Natural killer cell (primary cell): ENCODE measurements at places on chromosomes 7 and 10.
A peak's percentile ranks its signal among the peaks of the same experiment; 100 is the strongest.

DNA sequence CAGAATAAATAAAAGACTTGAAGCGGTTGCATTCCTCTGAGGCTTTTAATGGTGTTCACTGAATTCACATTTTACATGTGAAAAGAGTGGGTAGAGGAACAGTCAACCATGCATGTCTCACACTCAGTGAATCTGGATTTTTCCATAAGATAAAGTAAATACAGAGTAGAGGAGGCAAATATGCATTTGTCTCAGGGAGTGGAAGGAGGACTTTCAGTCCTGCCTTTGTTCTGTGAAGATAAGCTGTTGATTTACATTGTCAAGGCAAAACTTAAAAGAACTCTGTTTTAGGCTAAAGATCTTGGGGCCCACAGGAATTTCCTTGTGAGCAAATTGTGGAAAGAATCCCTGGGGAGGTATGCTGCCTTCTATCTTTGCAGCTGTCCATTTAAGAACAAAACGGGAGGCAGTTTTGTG is 825.3 kb upstream of the MBL2 start:
- DNase-seq: no peak

DNA sequence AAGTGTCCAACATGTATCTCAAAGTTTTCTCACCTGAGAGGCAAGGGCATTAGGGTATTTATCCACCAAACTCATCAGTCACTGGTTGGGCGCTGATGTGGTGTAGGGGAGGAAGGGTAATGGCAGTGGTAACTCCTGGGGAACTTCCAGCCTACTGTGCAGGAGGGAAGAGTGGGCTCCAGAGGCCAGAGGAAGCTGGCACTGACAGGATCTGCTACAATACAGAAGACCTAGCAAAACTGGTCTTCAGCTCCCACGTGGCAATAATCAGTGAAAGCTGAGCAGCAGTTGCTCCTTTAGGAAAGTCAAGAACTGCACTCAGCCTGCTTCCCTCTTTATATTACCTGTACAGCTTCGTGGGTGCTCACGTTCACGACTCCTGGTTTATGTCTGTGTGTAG is 17.2 kb upstream of the CAMK2G start:
- no peak for DNase-seq

GRCh38 chr7:1925349-1925748 is 255.3 kb downstream of the ELFN1 start:
- DNase-seq: no peak

DNA sequence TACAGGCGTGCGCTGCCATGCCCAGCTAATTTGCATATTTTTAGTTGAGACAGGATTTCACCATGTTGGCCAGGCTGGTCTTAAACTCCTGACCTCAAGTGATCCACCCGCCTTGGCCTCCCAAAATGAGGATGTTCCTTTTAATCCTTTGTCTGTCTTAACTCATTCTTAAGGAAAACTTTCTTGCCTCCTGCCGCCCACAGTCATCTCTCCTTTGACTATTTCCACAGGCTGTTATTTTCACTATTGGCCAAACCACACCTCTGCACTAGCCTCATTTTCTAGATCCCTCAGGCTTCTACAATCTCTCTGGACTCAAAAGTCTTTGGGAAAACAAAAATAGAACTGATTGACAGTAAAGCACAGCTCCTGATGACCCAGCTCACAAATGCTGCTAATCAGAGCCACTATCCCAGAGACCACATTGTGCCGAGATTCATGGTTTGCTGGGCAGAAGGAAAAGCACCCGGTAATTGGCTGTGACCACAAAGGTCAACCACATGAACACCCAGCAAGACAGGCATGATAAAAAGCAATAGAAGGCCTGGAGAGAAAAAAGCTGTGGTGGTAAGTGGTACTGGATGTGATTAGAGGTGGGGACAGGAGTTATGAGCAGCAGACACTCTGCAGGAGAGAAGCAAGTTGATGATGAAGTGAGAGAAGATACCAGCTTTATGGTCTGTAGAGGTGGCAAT is 44.1 kb upstream of the ZNRF2 start:
- DNase-seq: no peak

- no peak for DNase-seq
These were observed 16.6 kb downstream of the LANCL2 start for GRCh38 chr7:55381696-55382095.

DNA sequence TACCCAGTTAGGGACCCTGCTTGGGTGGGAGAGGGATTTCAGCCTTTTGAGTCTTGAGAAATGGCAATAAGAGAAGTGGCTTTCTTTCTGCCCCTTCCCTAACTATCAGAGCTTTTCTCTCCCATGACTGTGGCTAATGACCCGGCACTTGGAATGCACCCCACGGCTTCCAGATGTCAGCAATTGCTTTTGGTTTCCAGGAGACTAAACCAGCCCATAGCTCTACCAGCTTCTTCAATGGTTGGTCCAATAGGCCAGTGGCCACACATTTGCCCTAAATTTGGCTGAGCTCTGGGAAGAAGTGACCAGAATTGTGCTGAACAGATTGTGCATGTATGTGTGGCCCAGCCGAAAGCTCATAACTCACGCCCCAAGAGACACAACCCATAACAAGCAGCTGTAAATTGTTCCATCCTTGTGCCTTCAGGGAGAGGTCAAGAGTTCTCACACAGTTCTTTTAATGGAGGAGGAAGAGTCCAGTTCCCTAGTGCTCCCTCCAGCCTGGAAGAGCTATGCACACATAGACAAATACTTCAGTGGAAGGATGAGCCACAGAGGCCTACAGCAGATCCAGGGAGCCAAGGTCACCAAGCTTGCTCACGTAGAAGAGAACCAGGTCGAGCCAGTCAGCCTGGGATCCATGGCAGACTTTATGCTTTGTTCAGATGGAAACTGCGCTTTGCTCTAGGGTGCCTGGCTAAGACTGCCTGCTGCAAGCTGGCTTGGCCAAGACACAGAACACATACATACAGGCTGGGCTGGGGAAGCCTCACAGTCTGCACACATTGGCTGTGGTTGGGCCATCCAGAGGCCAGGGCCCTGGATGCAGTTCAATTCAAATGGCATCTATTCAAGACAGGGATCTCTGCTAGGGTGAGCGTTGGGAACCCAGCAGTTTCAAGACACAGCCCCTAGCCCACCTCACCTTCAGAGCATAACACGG is 131.8 kb upstream of the HABP2 start:
- no peak for DNase-seq

DNA sequence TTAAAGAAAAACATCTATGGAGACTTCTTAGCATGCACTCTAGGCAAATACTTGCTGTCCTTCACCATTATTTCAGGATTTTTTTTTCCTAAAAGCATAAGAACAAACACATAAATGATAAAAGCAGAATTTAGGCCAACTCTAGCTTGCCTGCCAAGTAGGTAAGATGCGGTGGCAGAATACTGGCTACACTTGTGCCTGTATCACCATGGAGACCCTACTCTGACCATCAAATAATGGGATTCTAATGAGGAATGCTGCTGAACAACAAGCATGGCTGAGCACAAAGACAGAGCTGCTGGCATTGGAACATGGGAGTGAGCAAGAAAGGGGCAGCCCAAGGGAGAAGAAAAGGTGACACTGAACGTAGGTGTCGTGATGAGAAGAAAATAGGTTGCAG is 18.5 kb upstream of the TAS2R40 start:
- DNase-seq: no peak

- DNase-seq: peak; percentile 71
These were observed at the start of gene GIMAP5 for GRCh38 chr7:150737265-150738055. Gene GIMAP5 (plus strand): TSS chr7:150737418. CDS start chr7:150740885, 3,467 bp downstream.

- no peak for DNase-seq
These were observed 1361.3 kb upstream of the CELF2 start for GRCh38 chr10:9656386-9656785.

- DNase-seq: no peak
These were observed 16.2 kb upstream of the HYAL4 start for GRCh38 chr7:123828805-123829204.

- no peak for DNase-seq
These were observed 218.2 kb upstream of the MDFIC start for GRCh38 chr7:114703677-114704076.

DNA sequence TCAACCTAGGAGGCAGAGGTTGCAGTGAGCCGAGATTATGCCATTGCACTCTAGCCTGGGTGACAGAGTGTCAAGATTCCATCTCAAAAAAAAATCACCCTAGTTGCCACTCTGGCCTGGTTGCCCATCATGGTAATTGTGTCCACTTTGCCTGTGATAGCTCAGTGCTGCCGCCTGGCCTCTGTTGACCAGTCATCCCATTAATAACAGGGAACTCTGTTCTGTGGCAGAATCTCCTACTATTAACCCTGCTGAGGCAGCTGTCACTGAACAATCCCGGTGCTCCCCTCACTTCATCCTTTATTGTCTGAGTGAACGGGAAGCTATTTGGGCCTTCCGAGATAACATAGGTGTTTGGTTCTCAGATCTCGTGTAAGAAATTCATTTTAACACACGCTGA is 14.6 kb downstream of the ZNF3 start:
- no peak for DNase-seq

DNA sequence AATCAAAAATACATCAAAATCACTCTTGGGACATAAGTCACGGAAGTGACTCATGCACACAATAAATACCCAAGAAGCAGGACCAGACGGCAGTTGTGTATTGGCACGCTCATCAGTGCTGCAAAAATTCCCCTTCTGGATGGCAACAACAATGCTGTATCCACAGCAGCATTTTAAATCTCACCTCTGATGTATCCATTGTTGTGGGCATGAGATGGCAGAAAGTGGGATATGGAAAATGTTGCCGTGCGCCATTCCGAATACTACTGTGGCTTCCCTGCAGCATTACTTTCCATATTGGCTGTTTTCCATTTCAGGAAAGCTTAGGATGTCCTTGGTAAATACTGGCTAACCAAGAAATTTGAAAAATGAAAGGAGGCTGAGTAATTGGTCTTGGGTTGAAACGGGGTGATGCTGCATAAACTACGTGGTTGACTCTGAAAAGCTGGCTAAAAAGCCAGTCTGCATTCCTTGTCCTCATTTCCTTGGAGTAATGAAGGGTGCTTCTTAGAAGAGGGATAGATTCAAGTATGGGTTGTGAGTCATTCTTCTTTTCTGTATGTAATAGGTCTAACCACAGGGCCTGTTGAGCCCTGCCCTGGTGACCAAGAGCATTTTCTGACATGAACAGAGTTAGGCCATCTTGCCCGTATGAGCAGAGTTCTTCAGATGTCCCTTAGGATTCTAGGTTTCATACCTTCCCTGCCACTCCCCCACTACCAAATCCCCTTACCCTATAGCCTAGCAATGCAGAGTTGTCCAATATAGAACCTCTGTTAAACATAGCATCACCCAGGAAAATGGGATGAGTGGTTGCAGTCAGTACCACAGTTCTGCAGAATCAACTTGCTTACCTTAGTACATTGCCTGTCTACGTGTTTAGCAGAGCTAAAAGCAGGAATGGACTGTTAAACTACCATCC is 36.3 kb upstream of the TOMM7 start:
- DNase-seq: no peak

DNA sequence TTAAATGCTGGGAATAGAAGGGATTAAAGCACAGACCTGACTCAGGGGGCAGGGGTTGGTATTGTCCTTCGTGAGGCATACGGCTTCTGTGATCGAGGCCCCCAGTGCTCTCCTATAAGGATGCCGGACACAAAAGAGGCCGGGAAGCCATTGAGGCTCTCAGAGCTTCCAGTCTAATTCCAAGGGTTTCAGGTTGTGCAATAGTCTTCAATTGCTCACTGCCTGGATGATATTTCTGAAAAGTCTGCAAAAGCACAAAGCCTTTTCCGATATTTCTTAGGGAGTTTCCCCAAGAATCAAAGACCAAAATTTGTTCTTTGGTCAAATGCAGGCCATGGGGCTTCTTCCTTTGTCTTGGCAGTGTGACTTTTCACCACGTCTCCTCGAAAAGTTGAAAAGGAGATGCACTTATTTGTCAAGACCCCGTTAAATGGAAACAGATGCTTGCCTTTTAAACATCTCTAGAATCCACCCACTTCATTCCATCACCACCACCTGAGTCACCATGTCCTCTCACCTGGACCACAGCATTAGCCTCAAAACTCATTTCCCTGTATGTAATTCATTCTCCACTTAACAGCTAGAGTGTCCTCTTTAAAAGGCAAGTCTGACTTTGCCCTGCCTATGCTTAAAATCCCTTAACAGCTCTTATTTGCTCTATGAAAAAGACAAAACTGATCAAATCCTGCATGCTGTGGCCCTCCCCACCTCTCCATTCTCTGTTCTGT is 134.8 kb upstream of the NAMPT start:
- DNase-seq: no peak

DNA sequence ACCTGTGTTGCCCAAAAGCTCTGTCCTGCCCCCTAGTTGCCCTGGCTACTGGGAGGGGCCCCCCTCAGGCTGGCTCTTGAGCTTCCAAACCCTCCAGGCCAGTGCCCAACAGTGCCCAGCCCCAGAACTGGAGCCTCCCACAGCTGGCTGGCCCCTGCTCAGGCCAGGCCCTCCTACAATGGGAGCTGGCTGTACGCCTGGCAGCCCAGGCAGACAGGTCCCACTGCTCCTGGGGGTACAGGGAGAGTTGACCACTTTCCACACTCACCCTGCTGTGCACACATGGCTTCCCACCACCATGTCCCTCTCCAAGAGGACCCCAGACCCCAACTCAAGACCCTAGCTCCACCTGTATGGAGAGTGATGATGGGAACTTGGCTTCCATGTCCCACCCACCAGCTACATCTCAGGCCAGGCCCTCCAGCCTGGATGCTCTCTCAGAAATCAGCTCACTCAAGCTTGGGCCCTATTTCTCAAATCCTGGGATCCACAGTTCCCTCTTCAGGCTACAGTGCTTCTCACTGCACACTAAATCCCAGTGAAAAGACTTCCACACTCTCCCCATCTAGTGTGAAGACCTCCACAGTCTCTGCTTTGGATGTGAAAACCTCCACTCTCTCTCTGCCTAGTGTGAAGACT is 92.6 kb downstream of the OAT start:
- DNase-seq: no peak

GRCh38 chr7:94394437-94395140 is at the start of gene COL1A2:
Gene COL1A2 (plus strand): TSS chr7:94394895. CDS start chr7:94395032, 137 bp downstream.
- no peak for DNase-seq
